ENCODE measurements at places on chromosomes 7 and 10.

GRCh38 chr10:22110761-22111160 is 107.1 kb downstream of the EBLN1 start:
- DNase-seq = no peak

DNA sequence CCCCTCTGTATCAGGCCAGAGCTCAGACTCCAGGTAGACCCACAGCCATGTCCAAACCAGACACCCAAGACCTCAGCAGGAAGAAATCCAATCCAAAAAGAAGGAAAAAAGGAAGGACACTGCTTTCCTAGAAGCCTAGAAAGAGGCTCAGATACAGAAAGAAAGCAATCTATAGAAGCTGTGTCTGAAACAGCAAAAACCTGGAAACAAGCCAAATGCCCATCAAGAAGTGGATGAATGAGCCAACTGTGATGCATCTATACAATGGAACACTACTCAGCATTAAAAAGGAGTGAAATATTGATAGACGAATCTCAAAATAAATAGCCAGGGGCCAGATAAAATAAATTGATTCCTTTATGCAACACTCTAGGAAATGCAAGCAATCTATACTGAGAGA is 31.6 kb downstream of the GRB10 start:
- DNase-seq = no peak

DNA sequence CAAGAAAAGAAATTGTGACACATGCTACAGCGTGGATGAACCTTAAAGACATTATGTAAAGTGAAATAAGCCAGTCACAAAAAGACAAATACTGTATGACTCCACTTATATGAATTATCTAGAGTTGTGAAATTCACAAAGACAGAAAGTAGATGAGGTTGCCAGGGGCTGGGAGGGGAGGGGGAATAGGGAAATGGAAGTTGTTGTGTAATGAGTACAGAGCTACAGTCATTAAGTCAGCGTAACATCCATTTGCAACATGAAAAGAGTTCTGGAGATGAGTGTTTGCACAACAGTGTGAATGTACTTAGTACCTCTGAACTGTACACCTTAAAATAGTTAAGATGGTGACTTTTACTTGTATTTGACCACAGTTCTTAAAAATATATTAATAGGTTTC is 112.1 kb upstream of the CDK1 start:
- DNase-seq = no peak

GRCh38 chr10:35933940-35934641 is 292.0 kb upstream of the FZD8 start:
- no peak for DNase-seq

- no peak for DNase-seq
Observed at GRCh38 chr10:84908491-84908890, 580.1 kb downstream of the CCSER2 start.

DNA sequence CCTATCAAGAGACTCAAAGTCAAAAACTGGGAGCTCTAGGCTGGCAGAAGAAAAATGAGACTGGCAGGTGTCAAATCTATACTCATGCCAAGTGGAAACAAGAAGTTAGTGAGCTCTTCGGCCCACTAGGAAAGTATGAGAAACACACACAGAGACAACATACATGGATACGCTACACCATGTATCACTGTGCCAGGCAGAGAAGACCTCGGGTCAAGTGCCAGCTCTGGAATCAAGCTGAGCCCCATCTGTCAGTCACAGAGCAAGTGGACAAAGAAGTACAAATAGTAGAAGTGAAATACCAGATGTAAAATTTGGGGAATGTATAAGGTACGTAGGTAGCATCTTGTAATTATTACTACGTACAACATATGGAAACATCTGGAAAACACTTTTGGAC is 62.4 kb downstream of the FAM13C start:
- DNase-seq = no peak

DNA sequence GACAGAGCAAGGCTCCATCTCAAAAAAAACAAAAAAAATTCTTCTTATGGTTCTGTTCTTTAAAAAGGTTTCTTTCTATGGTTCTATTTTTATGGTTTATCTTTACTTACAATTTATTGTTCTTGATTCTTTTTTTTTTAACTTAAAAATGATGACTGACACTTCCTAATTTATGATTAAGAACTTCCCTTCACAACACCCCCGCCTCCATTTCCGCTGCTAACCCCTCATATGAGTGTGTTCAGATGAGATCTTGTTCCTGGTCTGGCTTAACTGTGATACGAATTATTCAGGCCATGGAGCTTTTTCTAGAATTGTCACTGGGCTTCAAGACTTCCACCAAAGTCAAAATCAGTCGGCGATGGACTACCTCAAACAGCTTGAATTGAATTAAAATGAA is 33.9 kb downstream of the PTER start:
- DNase-seq = no peak
